Motor neuron (in vitro differentiated cells): ENCODE measurements at places on chromosomes 3 and 15. TPM values are rescaled to one million over a fixed set of nuclear protein-coding genes. Genes with fewer than 3 reads are reported as not detected.

- ATAC-seq: no peak
These were observed 217.2 kb upstream of the CFAP20DC start for GRCh38 chr3:59267021-59267420.

GRCh38 chr15:78524230-78524629 lies 16.0 kb upstream of the PSMA4 start:
- no peak for ATAC-seq

- no peak for ATAC-seq
These were observed 43.5 kb upstream of the PTX3 start for GRCh38 chr3:157393113-157393512.

GRCh38 chr3:30855400-30856292 lies 38.8 kb downstream of the GADL1 start:
- no peak for ATAC-seq

DNA sequence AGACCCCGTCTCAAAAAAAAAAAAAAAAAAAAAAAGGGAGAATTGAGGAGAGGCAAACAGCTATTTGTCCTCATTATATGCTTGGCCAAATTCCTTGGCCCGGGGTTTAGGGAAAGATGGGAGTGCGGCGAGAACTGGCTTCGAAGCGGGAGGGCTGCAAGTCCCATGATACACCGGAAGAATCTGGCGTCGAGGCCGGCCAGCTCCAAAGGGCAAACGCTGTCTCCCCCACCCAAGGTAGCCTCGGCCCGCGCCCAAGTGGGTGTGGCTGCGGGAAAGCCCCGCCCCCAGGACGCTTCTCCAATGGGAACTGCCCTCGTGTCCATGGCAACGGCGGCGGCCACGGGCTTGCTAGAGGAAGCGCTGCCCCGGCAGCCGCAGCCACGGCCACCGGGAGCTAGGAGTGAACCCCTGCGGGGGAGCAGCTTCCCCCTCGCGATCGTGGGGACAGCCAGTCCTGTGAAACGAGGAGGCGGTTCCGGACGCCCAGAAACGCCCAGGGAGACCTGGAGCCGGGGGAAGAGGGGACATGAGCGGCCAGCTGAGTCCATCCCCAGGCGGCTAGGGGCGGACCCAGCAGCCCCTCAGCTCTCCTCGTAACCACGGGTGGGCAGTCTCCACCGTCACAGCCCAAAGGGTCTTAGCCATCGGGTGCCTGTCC lies at the start of gene TTLL13:
TTLL13 (plus strand) TSS at position 354 of the 661 bp plus-strand sequence. CDS start 1,075 bp downstream, outside the sequence.
- ATAC-seq: peak; percentile 94

Gene BTD
- 4.7 and 5.3 TPM in 2 replicates for total RNA-seq

Gene XCR1
- total RNA-seq: not detected in 2 replicates
